ENCODE measurements at places on chromosomes 1 and 21.

GRCh38 chr1:10059342-10059718, 26.6 kb downstream of the UBE4B start:
- no peak for DNase-seq

DNA sequence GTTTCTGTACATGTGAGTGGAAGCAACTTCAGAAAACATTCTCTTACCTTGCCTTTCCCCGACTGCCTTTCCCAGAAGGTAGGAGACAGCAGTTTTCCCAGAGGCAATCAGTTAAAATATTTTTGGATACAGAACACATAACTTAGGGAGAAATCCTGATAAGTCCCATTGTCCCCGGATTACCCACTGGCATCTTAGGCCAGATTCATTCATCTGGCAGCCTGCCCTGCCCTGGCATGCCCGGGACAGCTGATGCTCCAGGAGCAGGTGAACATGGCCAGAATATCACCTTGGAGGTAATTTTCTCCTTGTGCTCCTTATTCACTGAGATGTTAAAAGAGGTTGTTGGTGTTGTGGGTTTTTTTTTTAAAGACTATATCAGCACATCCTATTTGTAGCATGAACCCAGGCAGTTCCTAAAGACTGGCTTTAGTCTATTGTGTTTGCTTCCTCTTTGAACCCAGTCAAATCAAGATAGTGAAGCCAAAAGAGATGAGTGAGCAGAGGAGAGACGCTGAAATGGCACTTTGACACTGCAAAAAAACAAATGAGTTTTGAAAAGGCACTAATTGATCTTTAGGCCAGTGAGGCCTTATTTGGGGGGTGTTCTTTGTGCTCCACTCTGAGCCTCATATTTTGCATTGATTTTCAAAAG, 139.6 kb downstream of the PLPP3 start:
- DNase-seq: no peak

- no peak for DNase-seq
Measured at GRCh38 chr1:115669002-115669673, 27.4 kb downstream of the VANGL1 start.

DNA sequence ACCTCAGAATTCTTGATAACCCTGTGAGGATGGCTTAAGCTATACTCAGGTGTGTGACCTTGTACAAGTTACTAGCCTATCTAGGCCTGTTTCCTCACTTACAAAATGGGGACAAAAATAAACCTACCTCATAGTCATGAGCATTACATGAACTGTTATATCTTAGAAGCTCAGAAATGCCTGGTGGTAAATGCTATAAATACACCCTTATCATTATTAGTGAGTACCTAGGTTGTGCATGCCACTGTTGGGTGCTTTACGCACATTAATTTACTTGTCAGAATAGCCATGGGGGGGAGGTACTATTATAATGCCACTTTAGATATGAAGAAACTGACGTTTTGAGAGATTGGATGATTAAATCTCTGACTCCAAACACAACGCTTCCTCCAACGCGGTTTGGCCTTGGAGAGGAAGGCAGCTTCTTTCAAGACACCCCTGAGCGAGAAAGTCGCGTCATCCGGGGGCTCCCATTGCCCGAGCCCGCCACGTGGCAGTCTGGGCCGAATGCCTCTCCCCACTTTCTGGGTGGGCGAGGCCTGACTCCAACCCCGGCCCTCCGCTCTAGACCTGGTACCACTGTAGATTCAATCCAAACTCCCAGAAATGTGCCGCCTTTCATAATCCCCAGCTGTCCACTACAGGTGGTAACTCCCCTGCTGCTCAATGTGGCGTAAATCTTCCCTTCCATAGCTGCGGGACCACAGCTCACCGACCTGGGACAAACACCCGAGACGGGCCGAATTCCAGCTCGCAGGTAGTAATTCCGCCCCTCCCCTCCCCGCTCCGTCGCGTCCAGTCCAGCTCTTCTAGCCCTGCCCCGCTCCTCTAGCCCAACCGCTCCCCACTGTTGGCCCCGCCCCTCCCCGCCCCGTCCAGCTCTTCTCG, 771 bp upstream of the RAD54L start:
- DNase-seq: no peak

- DNase-seq: no peak
Measured at GRCh38 chr1:53946252-53947171, at the start of gene LRRC42. Gene LRRC42 (plus strand): TSS chr1:53946350. CDS start chr1:53952000, 5,650 bp downstream.
